NCI-H774 (cell line): ENCODE measurements at places on chromosomes 3 and 15.

DNA sequence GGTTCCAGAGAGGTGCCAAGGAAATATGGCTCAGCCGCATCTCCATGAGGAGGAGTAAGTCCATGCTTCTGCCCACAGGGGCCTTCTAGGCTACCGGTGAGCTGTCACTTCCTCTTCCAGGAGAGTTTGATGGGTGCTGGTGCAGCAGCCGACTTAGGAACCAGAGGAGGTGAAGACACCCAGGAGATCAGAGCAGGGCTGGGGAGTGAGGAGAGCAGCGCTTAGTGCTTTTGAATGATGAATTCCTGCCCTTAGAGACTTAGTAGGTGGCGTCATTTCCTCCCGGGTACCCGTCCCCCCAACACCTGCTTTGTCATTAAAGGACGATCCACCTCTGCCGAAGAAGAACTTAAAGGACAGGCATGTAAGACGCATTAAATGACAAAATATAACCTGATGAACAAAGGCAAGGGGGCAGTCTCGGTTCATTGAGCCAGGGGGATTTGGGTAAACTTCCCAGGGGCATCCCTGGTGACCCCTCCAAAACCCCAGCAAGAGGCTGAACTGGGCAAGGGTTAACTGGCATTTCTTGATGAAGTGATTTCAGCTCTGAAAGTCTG lies 67.6 kb downstream of the HES1 start:
- peak; percentile 14 for DNase-seq

GRCh38 chr3:43872901-43873300 lies 182.2 kb downstream of the ABHD5 start:
- no peak for DNase-seq

DNA sequence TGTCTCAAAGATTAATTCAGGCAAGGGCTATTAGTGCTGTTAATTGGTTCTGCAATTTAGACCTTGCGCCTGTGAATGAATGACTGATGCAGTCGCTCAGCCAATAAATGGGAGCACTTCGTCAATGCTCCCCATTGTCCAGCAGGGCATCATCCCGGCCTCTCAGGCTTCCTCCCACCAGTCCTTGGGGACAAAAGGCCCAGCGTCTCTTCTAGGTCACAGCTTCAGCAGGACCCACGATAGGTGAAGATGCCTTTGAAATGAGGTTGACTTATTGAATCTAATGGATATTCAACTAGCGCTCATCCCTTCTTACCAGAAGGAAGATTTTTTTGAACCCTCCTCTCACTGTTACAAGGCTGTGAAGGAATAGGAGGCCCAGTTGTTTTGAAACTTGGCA lies 47.7 kb upstream of the CLDN18 start:
- DNase-seq, result no peak

DNA sequence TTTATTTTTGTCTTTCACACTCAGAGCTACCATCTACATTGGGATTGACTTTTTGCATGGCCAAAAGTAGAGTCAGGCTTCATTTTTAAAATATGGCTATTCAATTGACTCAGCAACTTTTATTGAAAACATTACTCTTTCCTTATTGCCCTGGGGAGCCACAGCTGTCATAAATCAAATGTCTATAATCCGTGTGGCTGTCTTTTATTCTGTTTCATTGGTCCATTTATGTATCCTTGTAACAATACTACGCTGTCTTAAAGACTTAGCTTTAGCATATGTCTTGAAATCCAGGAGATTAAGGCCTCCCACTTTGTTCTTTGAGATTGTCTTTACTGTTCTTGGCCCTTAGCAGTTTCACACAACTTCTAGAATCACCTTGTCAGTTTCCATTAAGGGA lies 55.2 kb downstream of the CEMIP start:
- DNase-seq, result no peak

DNA sequence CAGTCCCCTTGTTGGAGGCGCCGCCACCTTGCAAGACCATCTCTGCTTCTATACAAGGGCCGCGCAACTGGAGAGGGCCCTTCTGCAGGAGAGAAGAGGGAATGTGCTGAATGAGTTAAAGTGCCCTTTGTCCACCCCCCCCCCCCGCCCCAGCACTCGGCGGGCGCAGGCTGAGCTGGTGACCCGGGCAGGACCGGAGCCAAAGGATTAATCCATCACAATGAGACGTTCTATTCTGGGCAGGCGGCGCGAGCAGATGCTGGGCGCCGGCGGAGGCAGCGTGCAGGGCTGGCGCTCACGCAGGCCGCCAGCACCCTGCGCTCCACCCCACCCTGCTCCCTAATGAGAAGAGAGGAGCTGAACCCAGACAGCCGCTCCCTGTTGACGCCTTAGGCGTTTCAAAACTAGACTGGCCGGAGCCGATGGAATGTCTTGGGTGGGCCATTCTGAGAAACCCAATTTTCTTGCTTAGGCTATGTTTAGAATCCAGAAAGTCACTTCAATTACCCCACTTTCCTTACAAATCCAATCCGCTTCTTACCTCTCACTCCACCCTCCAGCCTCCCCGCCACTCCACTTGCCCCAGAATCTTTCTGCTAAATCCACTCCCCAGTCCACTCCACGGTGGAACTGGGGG lies 32.9 kb downstream of the GJD2 start:
- DNase-seq, result peak; percentile 32

DNA sequence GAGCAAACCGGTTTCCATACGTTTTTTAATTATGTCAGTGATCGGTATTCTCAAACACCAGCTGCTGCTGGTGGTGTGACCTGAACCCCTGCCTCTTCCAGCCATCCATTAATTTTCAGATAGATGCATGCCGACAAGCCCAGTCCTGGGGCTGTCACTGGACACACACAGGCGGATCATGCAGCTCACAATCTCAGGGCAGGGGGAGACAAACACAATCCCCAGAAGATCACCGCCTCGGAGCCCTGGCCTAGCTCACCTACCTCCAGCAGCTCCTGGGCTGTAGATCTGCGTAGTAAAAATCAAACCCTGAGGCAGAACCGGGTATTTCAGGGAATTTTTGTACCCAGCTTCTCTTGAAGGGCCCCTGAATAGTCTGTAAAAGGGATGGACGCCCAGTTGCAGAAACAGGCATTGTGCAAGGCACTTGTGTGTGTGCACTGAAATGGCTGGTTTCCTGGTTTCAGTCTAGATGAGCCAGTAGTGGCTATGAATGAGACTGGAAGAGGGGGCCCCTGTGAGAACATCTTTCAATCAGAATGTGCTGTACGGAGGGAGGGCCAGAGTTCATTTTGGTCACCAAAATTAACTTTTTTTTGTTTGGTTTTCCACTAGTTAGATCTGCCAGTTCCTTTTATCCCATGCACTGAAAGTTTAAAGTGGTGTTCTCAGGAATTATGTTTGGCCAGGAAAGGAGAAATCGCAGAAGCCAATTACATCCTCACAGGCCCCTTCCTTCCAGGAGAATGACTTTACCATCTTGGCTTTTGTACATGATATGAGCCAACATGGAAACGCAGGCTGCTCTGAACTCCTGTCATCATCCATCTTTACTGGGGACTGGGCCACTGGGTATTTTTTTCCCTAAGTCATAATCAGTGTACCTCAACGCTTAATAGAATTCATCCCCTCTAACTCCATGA lies 55.0 kb upstream of the RPL32 start:
- DNase-seq, result no peak

- DNase-seq, result no peak
Observed at GRCh38 chr3:122398920-122399319, 14.9 kb downstream of the FAM162A start.

DNA sequence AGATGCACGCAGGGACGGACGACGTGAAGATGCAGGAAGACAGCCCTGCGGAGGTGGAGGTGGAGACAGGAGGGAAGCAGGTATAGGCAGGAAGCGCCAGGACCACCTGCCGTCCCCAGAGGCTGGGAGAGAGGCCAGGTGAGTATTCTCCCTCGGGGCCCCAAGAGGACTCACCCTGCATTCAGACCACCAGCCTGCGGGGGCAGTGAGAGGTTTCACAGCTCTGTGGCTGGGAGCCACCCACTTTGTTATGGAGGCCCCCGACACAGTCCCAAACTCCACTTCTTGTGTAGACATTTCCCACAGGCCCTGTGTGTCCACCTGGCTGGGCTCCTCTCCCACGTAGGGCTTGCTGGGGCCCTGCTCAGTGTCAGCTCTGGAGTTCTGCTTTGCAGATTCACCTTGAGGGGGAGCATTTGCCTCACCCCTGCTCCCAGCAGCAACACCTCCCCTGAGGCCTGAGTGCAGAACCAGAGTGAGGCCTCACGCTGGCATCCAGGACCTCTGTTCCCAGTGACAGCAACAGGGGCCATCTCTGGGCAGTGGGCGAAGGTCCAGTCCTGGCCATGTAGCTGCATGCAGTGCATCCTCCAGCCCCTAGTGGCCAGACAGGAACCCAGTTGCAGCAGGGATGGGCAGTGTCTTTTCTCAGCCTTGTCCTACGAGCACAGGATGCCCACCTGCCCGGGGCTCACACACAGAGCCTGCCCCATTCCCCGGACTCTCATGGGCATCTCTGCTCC lies 119.4 kb upstream of the IQSEC1 start:
- no peak for DNase-seq

- DNase-seq, result no peak
Observed at GRCh38 chr3:77240072-77240650, 200.3 kb downstream of the ROBO2 start.

- no peak for DNase-seq
Observed at GRCh38 chr3:58013973-58014649, 5.9 kb downstream of the FLNB start.

- no peak for DNase-seq
Observed at GRCh38 chr3:197368330-197368729, 69.9 kb upstream of the DLG1 start.

DNA sequence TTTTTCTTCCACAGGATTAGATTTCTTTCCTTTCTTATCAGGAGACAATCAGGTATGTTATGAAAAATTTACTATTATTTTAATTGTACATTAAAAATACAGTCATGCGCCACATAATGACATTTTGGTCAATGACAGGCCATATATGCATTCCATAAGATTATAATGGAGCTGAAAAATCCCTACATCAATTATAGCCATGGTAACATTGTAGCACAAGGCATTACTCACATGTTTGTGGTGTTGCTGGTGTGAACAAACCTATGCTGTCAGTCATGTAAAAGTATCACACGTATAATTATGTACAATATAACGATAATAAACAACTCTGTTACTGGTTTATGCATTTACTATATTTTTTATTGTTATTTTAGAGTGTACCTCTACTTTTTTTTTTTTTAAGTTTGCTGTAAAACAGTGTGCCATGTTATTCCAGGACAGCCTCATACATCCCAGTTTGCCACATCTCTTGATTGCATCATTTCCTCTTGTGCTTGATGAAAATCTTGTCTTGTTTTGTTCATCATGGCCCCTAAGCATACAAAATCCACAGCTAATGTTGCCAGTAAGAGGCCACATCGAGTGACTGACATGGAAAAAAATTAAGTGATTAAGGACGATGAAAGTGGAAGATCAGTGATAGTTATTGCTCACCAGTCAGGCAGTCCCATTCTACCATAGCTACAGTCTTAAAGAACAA lies 21.4 kb downstream of the CALML4 start:
- no peak for DNase-seq

GRCh38 chr15:61910839-61911369 lies 149.3 kb downstream of the VPS13C start:
- no peak for DNase-seq

GRCh38 chr15:70475921-70476320 lies 287.4 kb downstream of the UACA start:
- DNase-seq, result no peak

- no peak for DNase-seq
Observed at GRCh38 chr3:45060165-45060892, 34.2 kb downstream of the CLEC3B start.

DNA sequence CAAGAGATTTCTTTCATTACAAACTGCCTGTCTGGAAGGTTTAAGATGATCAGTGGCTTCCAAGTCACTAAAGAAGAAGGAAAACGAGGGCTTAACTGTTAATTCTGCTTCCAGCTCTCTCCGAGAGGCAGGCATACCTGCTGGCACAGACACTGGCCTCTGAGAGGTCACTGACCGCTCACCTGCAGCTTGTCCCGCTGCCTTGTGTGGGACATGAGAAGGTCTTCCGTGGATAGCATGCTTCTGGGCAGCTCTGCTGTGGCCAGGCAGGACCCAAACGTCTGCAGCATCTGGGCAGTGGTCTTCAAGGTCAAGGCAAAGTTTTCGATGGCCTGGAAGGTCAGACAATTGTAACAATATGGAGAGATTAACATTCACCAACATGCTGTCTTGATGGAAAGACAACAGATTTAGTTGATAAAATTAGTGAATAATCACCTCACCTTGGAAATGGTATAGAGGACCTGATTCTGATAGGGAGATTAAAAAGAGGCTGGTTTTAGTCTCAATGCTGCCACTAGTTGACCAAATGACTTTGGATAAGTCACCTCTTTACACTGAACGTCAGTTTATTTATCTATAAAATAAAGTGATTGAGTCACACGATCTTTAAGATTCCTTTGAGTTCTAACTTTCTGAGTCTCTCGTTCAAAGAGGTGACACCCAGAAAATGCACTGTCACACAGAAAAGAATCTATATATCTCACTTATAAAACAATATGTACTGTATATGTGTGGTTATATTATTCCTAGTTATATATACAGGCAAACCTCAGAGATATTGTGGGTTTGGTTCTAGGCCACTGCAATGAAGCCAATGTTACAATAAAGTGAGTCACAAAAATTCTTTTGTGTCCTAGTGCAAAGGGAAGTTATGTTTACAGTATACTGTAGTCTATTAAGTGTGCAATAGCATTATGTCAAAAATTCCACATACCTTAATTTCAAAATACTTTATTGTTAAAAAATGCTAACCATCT lies 65.1 kb downstream of the B3GNT5 start:
- no peak for DNase-seq

- no peak for DNase-seq
Observed at GRCh38 chr3:154480033-154480432, 50.0 kb upstream of the GPR149 start.

- no peak for DNase-seq
Observed at GRCh38 chr3:144390786-144391185, 419.2 kb downstream of the DIPK2A start.

DNA sequence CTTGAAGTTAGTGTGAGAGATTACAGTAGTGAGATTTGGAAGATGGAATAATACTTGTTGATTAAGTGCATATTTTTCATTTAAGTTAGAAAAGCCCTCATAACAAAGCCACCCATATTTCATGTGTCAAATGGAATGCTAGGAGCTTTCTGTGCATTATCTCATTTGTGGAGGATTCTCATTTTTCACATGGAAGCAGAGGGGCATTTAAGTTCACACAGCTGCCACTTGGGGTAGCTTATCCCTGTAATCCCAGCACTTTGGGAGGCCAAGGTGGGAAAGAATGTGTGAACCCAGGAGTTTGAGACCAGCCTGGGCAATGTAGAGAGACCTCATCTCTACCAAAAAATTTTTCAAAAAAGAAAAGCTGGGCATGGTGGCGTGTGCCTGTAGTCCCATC lies 55.2 kb downstream of the RAB7A start:
- DNase-seq, result no peak

GRCh38 chr3:16239086-16239770 lies 25.5 kb downstream of the DPH3 start:
- no peak for DNase-seq
